Stimulated activated CD4-positive, alpha-beta T cell treated with anti-CD3 and anti-CD28 coated beads, Interleukin-1b, Interleukin-23, amount 100 ng/mL, for 1 hour (primary cell): ENCODE measurements at places on chromosomes 11 and 22.

GRCh38 chr22:38783095-38783615 lies 10.8 kb downstream of the DNAL4 start:
- no peak for DNase-seq

DNA sequence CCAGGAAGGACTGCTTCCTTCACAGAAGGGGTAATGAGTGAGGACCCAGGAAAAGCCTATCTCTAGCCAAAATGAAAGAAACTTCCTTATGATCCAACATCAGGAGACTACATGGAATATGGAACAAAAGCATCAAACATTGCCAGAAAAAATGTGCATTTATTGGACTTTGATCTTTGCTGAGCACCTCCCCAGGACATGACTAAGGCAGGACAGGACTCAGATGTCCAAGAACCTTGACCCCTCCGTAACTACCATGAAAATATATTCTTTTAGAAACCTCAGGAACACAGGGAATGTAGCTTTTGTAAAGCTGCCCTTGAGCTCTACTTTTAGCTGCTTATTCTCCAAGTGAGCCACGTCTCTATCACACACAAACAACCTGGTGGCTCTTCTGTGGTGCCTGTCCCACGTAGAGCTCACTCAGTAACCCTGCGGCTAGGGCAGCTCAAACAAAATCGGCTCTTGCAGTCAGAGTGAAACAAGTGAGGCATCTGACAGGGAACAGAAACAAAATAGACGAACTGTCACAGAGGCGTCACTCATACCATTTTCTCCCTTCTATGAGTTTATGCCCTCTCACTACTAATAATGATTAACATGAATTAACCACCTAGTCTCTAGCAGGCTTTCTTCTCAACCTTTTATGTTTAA lies 471.5 kb upstream of the API5 start:
- DNase-seq, result no peak

GRCh38 chr11:261624-262023 lies 16.6 kb upstream of the NLRP6 start:
- no peak for DNase-seq

DNA sequence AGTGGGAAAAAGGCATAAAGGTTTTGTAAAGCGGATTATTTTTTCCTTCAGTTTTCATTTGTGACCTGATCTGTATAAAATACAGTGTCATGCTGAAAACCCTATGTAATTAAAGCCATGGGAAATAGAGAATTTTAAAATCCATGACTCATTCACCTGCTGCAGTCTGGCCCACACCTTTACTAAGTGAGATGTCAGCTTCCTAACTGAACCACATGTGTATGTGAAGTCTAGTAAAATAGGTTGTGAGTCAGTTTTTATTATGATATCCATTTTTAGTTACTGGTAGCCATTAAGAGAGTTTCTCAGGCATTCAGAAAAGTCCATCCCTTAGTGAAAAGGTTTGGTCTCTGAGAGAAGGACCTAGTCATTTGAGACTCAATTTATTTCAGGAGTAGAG lies 60.9 kb downstream of the TRIM44 start:
- no peak for DNase-seq

DNA sequence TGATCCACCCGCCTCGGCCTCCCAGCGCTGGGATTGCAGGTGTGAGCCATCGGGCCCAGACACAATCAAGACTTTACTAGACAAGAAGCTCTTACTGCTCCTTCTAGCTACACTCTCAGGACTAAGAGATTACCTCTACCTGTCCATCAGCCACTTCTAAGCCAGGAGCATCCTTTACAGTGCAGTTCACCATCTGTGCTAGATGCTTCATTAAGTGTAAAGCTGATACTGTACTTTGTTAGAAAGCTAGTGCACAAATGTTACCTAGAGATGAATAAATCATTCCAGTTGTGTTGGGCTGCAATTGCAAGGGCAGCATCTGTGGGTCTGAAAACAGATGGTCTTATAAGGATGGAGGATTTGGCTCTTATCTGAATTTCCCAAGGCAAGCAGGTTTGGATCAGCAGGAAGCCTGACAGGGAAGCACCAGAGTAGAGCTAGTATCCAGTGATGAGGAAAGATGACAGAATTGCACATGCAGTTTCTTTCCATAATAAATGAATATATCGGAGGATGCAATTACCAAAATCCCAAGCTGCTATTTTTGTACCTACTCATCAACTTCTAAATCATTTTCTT lies 58.3 kb downstream of the FAM168A start:
- DNase-seq, result no peak

DNA sequence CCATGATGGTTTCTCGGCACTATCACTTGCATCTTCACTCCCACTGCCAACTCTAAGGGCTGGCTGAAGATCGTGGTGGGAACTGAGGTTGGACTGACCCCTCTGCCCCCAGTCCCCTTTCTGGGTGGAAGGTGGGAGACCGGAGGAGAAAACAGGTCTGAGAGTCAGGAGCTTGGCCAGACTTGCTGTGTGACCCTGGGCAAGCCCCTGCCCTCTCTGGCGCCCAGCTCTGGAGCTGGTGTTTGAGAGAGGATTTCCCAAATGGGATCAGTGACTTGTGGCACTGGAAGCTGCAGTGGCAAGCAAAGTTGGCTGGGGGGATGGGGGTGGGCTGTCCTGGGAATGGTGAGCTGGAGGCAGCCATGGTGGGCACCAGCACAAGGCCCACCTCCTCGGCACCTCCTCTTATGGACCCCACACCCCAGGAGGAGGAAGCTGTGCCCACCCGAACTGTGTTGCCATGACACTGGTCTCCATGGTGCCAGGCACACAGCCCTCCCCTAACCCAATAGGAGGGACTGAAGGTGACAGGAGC lies 6.5 kb upstream of the PDE2A start:
- no peak for DNase-seq

GRCh38 chr11:19762266-19762665 lies 49.6 kb downstream of the NAV2 start:
- no peak for DNase-seq

GRCh38 chr11:6561288-6561687 lies 42.1 kb downstream of the RRP8 start:
- no peak for DNase-seq

- no peak for DNase-seq
These were observed 6.5 kb downstream of the CSNK1E start for GRCh38 chr22:38310518-38311322.

DNA sequence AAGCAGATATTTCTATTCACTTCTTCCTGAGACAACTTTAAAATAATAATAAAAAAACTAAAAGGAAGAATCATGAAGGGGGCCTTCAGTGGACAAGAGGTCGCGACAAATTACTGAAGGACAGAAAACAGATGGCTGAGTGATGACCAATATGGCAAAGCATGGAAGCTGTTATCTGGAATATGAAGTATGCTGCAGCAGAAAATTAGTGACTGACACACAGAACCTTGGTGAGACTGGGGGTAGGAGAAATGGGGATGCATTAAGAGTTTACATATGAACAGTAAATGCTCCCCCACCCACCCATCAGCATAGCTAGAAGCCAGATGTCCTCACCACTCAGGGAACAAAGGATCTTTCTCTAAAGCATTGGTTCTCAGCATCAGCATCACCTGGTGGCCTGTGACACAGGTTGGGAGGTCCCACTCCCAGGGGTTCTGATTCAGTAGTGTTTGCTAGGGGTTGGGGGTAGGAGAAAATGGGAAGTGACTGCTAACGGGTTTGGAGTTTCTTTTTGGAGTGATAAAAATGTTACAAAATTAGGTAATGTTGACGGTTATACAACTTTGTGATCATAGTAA lies 59.7 kb downstream of the NARS2 start:
- no peak for DNase-seq

GRCh38 chr11:109984634-109985289 lies 108.4 kb upstream of the ZC3H12C start:
- DNase-seq, result no peak

DNA sequence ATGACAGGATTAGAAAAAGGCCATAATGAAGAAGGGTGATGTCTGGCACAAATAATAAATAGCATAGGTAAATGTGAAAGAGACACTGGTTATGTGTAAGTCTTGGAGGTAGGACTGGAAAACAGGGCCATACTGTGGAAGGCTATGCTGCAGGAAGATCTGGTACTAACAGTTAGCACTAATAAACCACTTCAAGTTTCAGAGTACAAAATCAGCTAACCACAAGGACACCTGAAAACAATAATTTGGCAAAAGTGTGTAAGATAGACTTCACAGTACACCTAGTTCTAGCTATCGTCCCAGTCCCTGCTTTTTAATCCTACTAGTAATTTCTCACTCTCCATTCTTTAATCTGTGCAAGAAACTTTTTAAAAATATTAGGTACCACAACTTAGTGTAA lies 44.3 kb downstream of the CWF19L2 start:
- DNase-seq, result no peak

- no peak for DNase-seq
These were observed 43.4 kb downstream of the OTOG start for GRCh38 chr11:17590463-17590862.

GRCh38 chr22:30640839-30641430 lies 5.4 kb downstream of the SLC35E4 start:
- DNase-seq, result no peak

DNA sequence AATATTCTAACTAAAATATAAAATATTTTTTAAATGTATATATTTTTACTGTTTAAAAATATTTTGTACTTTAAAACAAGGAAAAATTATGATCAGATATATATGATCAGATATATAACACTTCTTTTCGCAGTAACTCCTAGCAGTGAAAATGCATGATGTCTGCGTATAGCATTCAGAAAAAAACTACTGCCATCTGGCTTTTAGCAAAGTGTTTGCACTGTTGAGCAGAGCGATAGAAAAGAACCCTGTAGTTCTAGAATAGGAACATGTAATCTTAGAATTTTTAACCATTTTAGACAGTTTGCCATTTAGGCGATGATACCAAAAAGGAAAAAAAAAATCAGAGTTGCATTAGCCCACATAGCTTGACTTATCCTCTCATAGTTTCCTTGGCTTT lies 370.4 kb upstream of the ANO3 start:
- DNase-seq, result no peak

DNA sequence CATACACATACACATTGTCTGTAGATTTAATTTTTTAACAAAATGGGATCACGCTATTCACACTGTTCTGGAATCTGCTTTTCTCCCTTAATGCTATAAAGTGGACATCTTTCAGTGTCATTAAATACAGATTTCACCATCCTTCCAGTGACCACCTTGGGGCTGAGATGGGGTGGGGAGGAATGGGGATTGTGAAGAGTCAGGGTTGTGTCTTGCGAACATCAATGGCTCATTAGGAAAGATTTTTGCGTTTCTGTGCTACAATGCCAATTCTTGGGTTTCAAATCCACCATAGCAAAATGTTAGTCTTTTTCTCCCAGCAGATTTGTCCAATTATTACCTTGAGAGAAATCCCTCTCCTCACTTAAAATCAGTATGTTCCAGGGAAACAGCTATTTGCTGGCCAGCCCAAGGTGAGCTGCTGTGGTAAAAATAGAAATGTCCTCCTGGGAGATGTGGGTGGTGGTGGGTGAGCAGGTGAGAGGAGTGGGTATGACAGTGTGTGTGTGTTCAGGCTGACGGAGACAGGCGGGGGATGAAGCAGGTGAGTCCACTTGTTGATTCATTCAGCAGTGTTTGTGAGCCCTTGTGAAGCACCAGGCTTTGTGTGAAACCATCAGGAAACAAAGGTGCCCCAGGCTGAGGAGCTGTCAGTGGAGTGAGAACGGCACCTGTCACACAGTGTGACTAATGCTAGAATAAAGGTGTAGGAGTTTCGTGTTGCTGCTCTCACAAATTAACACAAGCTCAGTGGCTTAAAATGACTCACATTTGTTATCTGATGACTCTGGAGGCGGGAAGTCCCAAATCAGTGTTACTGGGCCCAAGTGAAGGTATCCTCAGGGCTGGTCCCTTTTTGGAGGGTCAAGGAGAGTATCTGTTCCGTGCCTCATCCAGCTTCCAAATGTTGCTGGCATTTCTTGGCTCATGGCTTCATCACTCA lies 1.7 kb upstream of the CBX6 start:
- DNase-seq, result no peak

DNA sequence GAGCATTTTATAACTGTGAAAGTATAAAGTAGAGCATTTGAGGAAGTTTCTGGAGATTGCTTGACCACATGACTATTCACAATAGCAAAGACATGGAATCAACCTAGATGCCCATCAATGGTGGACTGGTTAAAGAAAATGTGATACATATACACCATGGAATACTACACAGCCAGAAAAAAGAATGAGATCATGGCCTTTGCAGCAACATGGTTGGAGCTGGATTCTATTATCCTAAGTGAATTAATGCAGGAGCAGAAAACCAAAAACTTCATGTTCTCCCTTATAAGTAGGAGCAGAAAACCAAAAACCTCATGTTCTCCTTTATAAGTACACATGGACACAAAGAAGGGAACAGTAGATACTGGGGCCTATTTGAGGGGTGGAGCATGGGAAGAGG lies 30.3 kb downstream of the UVRAG start:
- no peak for DNase-seq

DNA sequence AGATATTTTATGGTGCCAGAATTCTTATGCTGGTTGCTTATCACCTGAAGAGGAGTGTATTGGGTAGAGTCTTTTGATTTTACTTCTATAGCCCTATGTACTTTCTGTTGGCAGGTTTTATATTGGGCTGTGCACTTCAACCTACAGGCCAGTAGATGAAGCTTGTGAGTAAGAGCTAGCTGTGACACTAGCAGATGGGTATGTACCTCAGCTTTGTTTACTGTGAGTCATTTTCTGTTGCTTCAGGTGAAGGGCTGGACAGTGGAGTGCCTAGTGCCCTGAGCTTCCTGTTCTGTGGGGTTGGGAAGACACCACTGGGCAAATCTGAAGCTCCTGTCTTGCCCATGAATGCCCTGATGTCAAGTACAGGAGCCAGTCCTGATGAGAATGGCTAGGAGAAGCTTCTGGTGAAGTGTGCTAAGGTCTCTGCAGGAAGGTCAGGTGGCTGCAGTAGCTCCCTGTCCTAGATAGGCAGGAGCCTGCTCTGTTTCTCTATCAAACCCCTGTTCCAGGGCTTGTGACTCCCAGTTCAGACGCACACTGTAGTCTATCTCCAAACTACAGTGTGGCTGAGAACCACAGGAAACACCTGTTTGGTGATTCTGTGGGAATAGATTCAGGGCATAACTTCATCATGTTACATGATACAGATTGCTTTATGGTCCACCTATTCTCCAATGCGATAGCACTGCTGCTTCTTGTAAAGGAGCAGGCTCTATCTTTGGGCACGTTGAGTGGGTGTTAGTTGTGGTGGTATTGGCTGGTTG lies 755.7 kb downstream of the KCNA4 start:
- no peak for DNase-seq

DNA sequence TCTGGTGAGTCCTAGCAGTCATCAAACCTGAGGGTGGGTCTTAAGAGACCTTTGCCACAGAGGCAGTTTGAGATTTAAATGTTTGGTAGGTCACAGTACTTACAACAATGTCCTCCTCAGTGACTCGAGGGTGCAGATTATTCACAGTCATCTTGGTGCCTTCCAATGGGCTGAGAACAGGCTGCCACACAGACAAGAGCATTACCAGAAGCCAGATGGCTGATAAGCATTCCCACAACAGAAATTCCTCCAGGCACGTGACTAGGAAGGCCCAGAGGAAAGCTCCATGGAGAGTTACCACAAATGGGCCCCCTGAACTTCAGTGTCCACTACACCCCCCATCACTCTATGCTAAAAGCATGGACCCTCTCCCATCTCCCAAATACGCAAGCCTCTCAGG lies 19.2 kb downstream of the POLDIP3 start:
- no peak for DNase-seq
